ENCODE measurements at places on chromosomes 6 and 20.

DNA sequence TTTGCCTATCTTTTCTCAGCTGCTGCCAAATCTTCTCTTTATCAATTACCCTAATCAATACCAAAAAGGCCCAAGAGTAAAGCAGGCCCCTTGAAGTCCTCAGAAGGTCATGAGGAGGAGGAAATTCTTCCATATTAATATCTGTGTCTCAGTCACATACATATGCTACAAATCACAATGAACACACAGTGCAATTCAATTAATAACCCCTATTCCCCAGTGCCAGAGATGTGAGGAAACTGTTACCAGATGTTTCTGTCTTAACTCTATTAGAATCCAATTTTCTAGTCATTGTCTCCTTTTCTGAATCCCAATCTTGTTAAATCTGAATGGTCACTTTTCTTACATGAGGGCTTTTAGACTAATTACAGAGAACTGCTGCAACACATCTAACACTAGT is 45.9 kb upstream of the SLC2A12 start:
- no peak for DNase-seq

GRCh38 chr6:37492236-37492972 is 7.3 kb downstream of the CCDC167 start:
- no peak for DNase-seq

DNA sequence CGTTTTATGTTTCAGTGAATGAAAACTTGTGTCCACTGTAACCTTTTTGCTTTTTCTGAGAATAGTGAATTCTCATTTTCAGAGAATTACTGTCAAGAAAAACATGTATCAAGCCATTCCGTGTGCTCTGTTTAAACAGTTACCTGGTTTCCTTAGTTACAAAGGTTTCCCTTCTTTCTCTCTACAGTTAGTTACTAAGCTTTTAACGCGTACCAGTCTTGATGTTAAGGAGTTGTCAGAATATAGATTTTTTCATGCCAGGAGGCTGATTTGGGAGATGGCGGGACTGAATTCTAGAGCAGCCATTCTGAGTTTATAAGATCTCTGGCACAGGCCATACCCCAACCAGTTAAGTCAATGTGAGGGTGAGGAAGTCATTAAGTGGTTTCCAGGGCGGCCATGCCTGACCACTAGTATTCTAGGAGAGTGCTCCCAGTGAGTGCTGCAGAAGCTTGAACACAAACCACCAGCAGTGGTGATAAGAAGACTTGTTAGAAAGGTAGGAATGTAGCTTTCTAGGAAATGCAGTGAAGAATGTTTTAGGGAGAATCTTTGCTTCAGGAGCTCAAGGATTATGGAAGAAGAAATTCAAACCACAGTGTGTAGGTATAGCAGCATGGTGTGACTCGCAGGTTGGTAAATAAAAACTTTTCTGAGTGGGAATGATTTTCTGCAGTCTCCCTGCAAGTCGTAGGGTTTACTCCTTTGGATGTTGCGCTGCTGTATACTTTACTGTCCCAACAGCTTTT is 112.9 kb downstream of the JARID2 start:
- no peak for DNase-seq

GRCh38 chr20:49712646-49712995 is 1.1 kb downstream of the B4GALT5 start:
- no peak for DNase-seq

GRCh38 chr6:42281570-42281969 is 63.9 kb upstream of the MRPS10 start:
- peak; percentile 59 for DNase-seq

- no peak for DNase-seq
Measured at GRCh38 chr6:167678102-167679101, 148.3 kb upstream of the AFDN start.

GRCh38 chr6:84500726-84501125 is 263.7 kb downstream of the TBX18 start:
- DNase-seq, result no peak

- DNase-seq, result no peak
Measured at GRCh38 chr20:38466171-38466570, 6.5 kb upstream of the RALGAPB start.

- no peak for DNase-seq
Measured at GRCh38 chr6:16162003-16162402, 33.1 kb downstream of the MYLIP start.

GRCh38 chr6:134391205-134391604 is 73.3 kb upstream of the SGK1 start:
- no peak for DNase-seq

- DNase-seq, result no peak
Measured at GRCh38 chr20:39146394-39146793, 184.2 kb downstream of the DHX35 start.

Data from naive thymus-derived CD4-positive, alpha-beta T cell (primary cell).